Epithelial cell of proximal tubule (primary cell): ENCODE measurements at places on chromosomes 1 and 21. TPM values are rescaled to one million over a fixed set of nuclear protein-coding genes. Genes with fewer than 3 reads are reported as not detected.

GRCh38 chr1:230598745-230599144 lies 43.5 kb upstream of the COG2 start:
- no peak for DNase-seq

DNA sequence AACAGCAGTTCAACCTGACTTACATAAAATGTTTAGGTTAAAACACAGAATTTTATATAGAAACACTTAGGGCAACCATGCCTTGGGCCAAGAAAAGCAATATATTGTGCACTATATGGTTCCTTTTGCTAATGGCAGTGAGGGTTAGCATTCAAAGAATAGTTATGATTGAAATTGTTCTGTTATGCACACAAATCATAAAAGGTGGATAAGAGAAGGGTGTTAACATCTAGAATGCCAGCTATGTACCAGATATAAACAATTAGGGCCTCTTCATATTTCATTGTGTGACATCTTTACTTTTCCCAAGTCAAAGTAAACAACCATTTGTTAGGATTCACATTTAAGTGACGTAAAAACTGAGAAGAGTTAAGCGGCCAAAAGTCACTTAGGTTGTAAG lies 308.0 kb upstream of the B3GALT2 start:
- DNase-seq = no peak

GRCh38 chr21:31665397-31665796 lies 5.9 kb downstream of the SOD1 start:
- no peak for DNase-seq

KCNQ4 gene
- 1.0 and 2.2 TPM in 2 replicates for total RNA-seq

KRTAP12-2 gene
- not detected in 2 replicates for total RNA-seq

- DNase-seq = no peak
These were observed 2.0 kb downstream of the KCNA3 start for GRCh38 chr1:110672753-110673108.
